ENCODE measurements at places on chromosomes 7 and 10. TPM values are rescaled to one million over a fixed set of nuclear protein-coding genes. Genes with fewer than 3 reads are reported as not detected.
A peak's percentile ranks its signal among the peaks of the same experiment; 100 is the strongest.

CCDC7 gene
- total RNA-seq = 34.6 TPM

ORAI2 gene
- total RNA-seq = 7.0 TPM

IRF5 gene
- total RNA-seq = 2.7 TPM

CXCL12 gene
- 126 TPM for total RNA-seq

PRKRIP1 gene
- 26.4 TPM for total RNA-seq

RNF32 gene
- 0.75 TPM for total RNA-seq

DGKI gene
- 1.4 TPM for total RNA-seq

NXPH1 gene
- not detected for total RNA-seq

DEPP1 gene
- 36.0 TPM for total RNA-seq

DNA sequence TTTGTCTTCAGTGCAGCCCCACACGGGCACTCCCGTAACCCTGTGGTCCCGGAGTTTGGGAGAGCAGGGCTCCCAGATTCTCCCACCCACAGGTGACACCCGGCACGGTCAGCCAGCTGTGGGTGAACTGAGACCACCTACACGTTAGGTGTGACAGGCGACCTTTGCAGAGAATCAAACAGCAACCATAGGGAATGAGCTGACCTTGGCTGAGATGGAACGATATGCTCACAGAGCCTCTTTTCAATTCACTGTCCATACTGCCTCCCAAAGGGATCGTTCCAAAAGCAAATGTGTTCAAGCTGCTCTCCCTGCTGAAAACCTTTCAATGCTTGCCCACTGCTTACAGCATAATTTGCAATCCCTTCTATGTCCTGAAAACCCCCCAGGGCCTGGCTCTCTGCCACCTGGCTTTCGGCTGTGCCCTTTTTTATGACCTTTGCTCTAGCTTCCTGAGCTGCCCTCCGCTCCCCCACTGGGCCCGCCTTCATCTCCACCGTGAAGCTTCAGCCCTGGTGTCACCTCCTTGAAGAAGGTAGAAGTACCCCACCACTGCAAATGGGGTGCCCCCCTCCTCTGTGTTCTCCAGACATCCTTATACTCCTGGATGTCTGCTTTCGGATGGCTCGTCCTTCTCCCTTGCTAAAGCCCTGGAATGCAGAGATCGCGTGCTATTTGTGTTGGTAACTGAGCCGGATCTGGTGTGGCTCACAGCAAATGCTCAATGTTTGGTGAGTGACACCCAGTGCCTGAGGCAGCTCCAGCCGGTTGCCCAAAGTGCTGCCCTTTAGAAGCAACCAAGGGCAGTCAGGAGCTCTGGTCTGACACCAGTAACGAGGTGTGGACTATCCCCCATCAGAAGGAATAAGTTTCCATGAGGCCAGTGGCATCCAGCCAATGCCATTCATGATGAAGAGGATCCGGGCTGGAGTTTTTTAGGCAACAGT lies 90.4 kb downstream of the KIAA1549 start:
- peak; percentile 69 for DNase-seq
- no peaks in the 10 kb centered on the region for H3K27me3 ChIP-seq
- peaks cover 6% of the 10 kb centered on the region for H3K36me3 ChIP-seq
- H3K4me1 ChIP-seq = peaks cover 22% of the 10 kb centered on the region
- peak overlapping the region; percentile 43 for H3K27ac ChIP-seq

- H3K36me3 ChIP-seq = no peaks in the 10 kb centered on the region
- H3K27ac ChIP-seq = no peak overlapping the region
- no peak overlapping the region for H3K4me3 ChIP-seq
- no peak for DNase-seq
- H3K4me1 ChIP-seq = no peaks in the 10 kb centered on the region
Measured at GRCh38 chr10:26064106-26064505, 130.1 kb downstream of the MYO3A start.

DNA sequence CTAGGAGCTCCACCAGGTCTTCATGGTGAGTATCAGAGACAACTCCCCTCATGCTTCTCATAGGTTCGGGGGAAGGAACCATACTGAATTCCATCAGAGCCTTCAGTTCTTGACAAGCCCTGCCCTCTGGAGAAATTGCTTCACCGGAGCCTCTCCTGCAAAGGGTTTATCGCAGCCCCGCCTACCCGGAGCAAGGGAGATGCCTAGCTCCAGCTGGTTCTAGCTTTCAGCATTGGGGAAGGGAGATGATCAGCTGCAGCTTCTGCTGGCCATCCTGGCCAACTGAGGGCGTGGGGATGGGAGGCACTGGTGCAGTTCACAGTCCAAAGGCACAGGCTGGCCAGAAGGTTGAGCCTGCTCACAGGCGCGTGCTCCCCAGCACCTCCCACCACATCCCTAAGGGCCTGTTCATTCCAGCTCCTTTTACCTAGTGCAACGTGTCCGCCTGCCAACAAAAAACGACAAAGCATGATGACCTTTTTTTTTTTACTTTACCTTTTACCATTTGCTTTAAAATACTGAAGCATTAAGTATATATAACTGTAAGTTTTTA lies 31.2 kb downstream of the LANCL2 start:
- no peaks in the 10 kb centered on the region for H3K27me3 ChIP-seq
- H3K4me1 ChIP-seq = no peaks in the 10 kb centered on the region
- peaks cover 8% of the 10 kb centered on the region for H3K36me3 ChIP-seq
- no peak overlapping the region for H3K27ac ChIP-seq
- H3K4me3 ChIP-seq = no peak overlapping the region
- no peak for DNase-seq

DNA sequence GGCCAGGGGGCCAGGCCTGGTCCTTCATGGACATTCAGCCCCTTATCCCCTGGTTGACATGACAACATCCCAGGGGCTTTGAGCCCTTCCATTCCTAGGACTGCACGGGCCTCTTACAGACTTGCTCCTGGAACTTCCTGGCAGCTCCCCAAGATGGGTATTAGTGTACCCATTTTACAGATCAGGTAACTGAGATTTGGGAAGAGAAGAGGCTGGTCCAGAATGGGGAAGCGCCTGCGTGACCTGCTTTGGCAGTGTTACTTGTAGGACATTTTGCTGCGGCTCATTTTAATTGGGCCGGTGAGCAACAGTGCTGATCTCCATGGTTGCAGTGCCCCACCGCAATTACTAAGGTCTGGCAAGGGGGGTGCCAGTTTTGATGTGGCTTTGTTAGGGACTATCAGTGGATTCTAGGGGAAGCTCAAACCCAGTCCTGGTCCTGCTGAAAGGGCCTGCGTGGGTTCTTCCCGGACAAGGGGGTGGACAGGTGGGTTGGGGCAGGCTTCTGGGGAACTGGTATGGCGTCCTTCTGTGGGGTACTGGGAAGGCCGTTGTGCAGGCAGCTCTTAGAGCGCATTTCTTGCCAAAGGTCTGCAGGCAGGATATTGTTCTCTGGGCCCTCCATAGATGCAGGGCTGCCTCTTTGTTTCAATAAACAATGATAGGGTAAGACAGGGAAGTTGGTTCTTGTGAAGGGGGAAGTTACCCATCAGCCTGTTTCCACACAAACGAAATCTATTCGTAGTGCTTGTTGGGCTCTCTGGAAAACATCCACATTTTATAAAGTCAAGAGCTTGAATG lies 137.6 kb downstream of the RGS10 start:
- DNase-seq = peak; percentile 56
- no peaks in the 10 kb centered on the region for H3K36me3 ChIP-seq
- H3K27ac ChIP-seq = peak overlapping the region; percentile 82
- no peak overlapping the region for H3K4me3 ChIP-seq
- peaks cover 60% of the 10 kb centered on the region for H3K4me1 ChIP-seq

- H3K4me1 ChIP-seq = peaks cover 2% of the 10 kb centered on the region
- no peak overlapping the region for H3K27ac ChIP-seq
- H3K4me3 ChIP-seq = no peak overlapping the region
- no peak for DNase-seq
- H3K27me3 ChIP-seq = no peaks in the 10 kb centered on the region
- no peaks in the 10 kb centered on the region for H3K36me3 ChIP-seq
Measured at GRCh38 chr7:22378199-22378980, 21.4 kb upstream of the RAPGEF5 start.

DNA sequence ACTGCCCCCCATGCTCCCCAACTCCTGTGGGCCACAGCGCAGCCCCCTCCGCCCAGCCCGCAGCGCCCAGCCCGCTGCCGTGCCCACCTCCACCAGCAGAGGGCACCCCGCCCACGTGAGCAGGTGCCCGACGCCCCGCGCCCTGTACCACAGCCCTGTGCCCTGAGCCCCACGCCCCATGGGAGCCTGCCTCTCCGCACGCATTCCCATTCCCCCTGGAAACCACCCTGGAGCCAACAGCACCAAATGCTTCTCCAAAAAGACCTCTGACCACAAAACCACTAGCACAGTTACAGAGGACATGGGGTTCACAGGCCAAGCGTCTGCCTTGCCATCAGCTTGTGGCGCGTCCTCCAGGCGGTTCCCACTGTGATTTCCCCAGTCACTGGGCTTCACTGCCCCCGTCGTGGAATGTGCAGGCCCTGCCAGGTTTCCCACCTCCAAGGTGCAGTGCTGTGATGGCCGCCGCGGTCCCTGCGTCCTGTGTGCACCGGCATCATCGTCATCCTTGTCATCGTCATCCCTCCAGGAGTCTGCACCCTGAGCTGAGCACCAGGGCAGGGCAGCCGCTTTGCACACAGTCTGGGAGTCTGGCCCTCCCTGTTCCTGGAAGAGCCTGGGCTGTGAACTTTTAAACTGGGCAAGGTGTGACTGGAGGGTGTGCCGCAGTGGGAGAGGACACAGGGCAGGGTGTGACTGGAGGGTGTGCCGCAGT lies 61.7 kb downstream of the PWWP2B start:
- H3K27ac ChIP-seq = no peak overlapping the region
- H3K4me3 ChIP-seq = no peak overlapping the region
- H3K4me1 ChIP-seq = peaks cover 25% of the 10 kb centered on the region
- no peak for DNase-seq
- H3K27me3 ChIP-seq = peaks cover 8% of the 10 kb centered on the region

DNA sequence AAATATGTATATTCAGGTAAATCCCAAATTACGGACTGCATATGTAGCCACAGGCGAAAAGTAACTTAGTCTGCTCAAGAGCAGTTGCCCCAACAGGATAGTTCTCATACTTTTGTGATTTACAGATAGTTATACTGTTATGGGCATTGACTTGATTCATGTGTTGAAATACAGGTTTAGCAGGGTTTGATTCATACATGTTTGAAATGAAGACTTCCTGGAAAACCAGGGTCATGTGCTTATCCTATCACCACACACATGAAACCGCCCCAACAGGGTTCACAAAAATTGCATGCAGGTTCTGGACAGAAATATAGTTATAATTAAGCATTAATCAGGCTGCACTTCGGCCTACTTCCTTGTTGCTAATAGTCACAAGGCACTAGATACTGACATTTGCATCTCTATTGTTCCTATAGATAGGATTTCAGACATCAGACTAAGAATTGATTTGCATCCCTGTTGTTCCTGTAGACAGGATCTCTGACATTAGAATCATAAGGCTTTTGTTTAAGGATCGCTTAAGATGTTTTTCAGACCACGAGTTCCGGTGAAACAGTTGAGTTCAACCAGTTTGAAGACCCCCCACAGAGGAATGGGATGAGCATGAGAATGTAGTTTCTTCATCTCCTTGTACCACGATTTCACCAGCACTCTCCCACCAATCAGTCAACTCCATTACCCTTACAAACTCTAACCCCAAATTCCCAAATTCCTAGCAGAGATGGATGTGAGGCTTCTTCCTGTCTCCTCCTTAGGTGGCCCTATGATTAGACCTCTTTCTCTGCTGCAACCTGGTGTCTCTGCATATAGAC lies 2.0 kb upstream of the ZNF398 start:
- H3K27ac ChIP-seq = no peak overlapping the region
- no peak for DNase-seq
- no peaks in the 10 kb centered on the region for H3K36me3 ChIP-seq
- H3K4me1 ChIP-seq = peaks cover 22% of the 10 kb centered on the region
- H3K4me3 ChIP-seq = no peak overlapping the region
- no peaks in the 10 kb centered on the region for H3K27me3 ChIP-seq

- no peak overlapping the region for H3K4me3 ChIP-seq
- no peaks in the 10 kb centered on the region for H3K36me3 ChIP-seq
- DNase-seq = peak; percentile 64
- H3K27me3 ChIP-seq = no peaks in the 10 kb centered on the region
Measured at GRCh38 chr7:144670218-144670617, 165.6 kb downstream of the TPK1 start.

- no peaks in the 10 kb centered on the region for H3K36me3 ChIP-seq
- H3K27me3 ChIP-seq = no peaks in the 10 kb centered on the region
- H3K4me1 ChIP-seq = peaks cover 2% of the 10 kb centered on the region
- DNase-seq = no peak
Measured at GRCh38 chr7:142391191-142391992, 133.5 kb upstream of the PRSS58 start.

DNA sequence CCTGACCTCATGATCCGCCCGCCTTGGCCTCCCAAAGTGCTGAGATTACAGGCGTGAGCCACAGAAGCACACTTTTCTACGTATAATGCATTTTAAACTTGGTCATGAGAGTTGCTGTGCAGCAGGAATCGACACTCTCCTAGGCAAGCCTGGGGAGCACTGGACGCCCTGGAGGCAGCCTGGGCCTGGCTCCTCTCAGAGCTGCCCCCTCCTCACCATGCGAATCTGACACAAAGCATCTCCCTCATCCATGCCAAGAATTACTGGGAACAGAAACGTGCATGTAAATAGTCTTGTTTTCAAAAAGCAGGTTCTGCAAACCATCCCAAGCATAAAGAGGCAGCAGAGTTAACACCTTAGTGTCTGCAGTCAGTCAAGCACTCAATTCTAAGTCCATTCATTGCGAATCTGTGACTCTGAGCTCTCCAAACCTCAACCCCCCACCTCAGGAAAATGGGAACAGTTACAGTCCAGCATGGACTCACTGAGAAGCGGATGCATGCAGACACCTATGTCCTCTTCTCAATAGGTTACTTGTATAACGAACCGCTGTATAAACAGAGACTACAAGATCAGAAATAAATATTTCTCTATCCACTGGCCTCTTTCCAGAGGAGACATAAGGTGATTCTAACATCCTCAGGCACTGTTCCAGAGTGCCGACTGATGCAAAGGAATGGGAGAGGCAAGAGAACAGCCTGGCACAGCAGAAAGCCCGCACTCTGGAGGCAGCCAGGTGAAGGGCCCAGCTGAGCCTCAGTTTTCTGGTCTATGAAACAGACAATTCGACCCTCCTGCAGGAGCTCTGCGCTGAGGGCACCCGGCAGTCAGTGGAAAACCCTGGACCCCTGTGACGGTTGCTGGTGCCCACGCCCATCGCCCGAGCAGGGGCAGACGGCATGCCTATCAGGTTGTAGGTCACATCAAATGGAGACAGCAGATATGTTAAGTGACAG lies 68.9 kb downstream of the MAD1L1 start:
- H3K4me3 ChIP-seq = no peak overlapping the region
- peaks cover 18% of the 10 kb centered on the region for H3K4me1 ChIP-seq
- H3K27ac ChIP-seq = no peak overlapping the region

GRCh38 chr10:125144693-125145623 lies 15.4 kb downstream of the CTBP2 start:
- no peak overlapping the region for H3K4me3 ChIP-seq
- no peak overlapping the region for H3K27ac ChIP-seq
- H3K27me3 ChIP-seq = no peaks in the 10 kb centered on the region
- DNase-seq = no peak
- H3K36me3 ChIP-seq = peaks cover 19% of the 10 kb centered on the region

DNA sequence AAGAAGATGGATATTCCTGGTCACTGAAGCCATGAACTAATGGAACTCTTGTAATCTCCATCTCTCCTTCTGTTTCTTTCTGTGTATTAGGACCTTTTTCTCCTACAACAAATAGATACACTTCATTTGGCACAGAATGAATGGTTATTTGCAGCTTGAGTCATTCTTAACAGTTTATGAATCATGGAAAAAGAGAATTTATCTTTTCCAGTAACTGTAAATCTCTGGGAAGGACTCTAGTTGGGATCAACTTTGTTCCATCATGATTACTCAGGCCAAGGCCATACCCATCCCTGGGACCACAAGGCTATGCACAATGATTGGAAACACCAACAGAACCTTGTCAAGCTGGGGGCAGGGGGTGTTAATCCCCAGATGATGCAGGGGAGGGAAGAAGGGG lies 36.1 kb upstream of the MDFIC start:
- H3K27me3 ChIP-seq = no peaks in the 10 kb centered on the region
- no peaks in the 10 kb centered on the region for H3K36me3 ChIP-seq
- H3K27ac ChIP-seq = no peak overlapping the region

Measured in muscle of leg (tissue), 16 donors.